ENCODE measurements at places on chromosomes 6 and 20. TPM values are rescaled to one million over a fixed set of nuclear protein-coding genes. Genes with fewer than 3 reads are reported as not detected.

GRCh38 chr6:11296449-11297375, 64.2 kb upstream of the NEDD9 start:
- DNase-seq: no peak

- no peak for DNase-seq
Measured at GRCh38 chr6:81476881-81477280, 275.6 kb downstream of the TENT5A start.

CFAP61 gene
- 3.9 TPM for polyA plus RNA-seq

STX11 gene
- 1.2 TPM for polyA plus RNA-seq

DNA sequence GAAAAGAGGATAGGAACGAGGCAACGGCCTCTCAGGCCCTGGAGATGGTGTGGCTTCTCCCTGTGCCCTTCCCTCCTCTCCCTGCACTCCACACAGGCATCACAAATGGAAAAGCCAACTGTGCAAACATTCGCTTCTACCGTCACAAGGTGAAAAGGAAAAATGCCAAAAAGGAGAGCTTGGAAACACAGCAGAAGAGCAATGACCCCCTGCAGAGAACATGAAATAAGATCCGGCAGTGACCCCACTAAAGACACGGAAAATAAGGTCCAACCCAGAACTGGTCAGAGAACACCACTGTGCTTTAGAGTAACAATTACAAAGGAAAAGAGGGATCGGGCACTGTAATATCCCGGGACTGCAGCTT, 63.0 kb downstream of the SLC22A23 start:
- no peak for DNase-seq

- no peak for DNase-seq
Measured at GRCh38 chr6:114936080-114936479, 593.3 kb upstream of the HS3ST5 start.

PRND gene
- 3.4 TPM for polyA plus RNA-seq

DNA sequence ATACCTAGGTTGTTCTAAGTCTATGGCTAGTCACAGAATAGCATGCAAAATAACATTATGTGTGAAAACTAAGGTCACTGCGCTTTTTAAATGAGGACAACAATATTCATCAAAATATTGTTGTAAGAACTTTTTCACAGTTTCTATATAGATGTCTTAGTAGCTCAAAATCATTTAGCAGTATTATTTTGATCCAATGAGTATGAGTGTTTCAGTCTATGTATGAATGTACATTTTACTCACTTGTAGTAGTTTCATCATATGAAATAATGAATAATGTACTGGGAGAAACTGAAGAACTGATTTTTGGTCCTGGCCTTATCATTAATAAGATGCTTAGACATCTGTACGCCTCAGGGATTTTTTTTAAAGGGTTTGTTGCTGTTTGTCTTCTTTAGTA, 16.5 kb upstream of the TMEM30A start:
- no peak for DNase-seq

SYTL3 gene
- polyA plus RNA-seq: 3.5 TPM

DNA sequence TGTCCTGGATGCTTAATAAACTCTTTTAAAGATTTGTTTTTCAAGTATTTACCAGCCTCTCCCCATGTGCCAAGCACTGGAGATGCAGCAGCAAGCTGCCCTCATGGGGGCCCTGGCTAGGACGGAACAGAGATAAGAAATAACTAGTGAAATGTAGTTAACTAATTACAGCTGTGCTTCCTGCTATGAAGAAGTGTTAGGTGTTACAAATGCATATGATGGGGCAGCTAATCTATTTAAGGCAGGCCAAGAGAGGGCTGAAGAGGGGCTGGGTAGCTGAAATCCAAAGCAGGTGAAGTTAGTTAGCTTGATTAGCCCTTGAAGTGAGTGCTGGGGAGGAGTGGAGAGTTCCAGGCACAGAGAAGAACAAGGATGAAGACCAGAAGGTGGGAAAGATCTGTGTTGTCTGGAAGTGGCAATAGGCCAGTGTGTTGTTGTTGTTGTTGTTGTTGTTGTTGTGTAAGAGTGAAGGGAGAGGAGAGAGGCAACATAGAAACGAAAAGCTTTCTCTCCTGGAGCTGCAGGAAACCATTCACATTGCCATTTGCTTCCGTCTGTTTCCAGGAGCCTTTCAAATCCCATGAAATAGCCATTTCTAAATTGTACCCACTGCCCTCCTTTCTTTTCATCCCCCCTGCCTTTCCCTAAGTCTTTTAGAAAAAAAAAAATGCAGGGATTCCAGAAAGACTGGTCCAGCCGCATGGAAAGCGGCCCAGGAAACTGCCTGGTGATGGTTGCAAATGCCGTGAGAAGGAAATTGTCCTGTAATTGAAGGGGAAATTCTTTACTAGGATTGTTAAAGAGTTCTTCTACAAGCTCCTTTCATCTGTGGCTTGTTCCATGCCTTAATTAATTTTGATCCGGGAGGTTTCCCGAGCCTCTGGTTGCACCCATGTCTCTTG, 119.6 kb downstream of the TFAP2C start:
- no peak for DNase-seq

- no peak for DNase-seq
Measured at GRCh38 chr6:142568857-142569597, 267.2 kb downstream of the ADGRG6 start.

DNA sequence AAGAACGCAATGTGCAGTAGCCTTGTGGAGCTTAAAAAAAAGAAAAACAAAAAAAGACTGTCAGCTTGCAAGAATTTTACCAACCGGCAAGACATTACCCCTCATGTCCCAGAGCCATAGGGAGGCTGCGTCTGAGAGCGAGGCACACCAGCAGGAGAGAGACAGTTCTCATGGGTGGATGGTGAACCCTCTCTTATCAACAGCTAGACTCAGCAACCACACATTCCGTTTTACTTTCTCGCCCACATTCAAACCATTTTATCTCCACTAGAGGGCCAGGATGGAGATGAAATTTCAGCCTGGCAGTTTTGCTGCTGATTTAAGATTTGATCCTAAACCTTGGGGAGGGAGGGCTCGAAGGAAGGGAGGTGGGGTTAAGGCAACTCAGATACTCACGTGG, 247.0 kb downstream of the ATXN1 start:
- DNase-seq: no peak

- no peak for DNase-seq
Measured at GRCh38 chr20:63166193-63167020, 49.5 kb downstream of the YTHDF1 start.

- DNase-seq: no peak
Measured at GRCh38 chr20:13857304-13857703, 72.5 kb downstream of the NDUFAF5 start.

SLC52A3 gene
- 3.6 TPM for polyA plus RNA-seq

TJAP1 gene
- 44.9 TPM for polyA plus RNA-seq

GRCh38 chr6:84350397-84350796, 123.0 kb upstream of the CEP162 start:
- DNase-seq: no peak

DNA sequence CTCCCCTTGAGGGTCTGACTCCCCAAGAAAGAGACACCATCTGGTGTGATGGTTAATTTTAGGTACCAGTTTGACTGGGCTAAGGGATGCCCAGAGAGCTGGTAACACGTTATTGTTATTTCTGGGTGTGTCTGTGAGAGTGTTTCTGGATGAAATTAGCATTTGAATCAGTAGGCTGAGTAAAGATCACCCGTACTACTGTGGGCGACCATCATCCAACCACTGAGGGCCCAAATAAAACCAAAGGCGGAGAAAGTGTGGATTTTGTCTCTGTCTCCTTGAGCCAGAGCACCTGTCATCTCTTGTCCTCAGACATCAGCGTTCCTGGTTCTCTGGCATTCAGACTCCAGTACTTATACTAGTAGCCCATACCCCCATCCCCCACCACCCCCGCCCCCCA, 7.9 kb upstream of the CNKSR3 start:
- no peak for DNase-seq

GRCh38 chr6:5094327-5094726, 9.2 kb downstream of the PPP1R3G start:
- DNase-seq: no peak

EYA2 gene
- polyA plus RNA-seq: 0.77 TPM

GRCh38 chr6:129209355-129209754, 326.4 kb downstream of the LAMA2 start:
- no peak for DNase-seq

DNA sequence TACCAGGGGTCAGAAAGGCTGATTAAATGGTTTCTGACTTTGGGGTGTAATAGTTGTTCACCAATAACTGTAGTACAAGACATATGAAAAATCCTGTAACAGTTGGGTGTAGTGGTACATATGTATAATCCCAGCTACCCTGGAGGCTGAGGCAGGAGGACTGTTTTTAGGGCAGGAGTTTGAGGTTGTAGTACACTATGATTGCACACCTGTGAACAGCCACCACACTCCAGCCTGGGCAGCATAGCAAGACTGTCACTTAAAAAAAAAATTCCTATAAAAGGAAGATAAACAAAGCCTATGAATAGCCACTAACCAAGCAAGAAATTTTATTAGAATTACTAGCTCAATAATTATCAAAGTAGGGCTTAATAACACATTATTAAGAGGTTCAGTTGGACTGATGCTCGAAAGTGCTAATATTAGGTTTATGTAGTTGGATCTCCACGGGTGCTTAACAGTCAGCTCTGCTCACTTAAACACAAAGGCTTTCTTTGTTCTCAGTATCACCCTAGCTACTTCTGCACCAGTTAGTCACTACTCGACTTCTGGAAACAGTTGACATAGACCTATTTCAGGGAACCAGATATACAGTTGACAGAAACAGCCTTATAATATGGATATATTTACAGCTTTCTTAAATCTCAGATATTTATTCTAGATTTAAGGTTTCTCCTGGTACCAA, 113.0 kb downstream of the MTFR2 start:
- no peak for DNase-seq

DNA sequence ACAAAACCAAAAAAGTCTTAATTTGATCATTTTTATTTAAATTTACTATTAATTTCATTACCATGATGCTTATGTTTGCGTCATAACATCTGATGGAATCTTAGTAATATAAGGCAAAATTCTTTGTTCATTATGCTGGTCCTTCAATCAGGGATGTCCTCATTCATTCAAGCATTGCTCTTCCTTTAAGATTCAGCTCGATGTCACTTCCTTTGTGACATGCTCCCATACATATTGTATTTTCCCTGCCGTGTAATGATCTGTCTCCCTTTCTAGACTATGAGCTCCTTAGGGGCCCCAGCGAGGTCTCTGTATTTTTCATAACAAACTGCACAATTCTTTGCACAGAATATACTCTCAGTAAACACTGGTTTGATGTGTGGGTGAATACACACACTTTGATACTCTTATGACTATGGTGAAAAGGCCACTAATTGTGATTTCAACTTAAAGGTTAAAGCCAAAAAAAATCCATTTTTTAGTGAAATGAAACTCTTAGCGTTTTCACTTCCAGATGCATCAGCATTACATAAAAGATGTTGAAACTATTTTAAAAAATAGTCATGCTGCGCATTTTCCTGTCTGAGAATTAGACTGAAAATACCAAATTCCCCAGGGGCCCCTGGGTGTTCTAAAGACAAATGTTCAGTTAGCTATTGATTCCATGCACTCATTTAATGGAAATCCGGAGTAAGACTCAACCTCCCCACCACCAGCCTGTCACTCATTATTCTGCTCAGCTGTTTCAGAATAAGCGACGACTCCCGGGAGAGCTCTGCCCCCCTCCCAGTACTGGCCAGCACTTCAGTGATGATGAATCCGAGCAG, 169.7 kb downstream of the ATXN1 start:
- no peak for DNase-seq

DNA sequence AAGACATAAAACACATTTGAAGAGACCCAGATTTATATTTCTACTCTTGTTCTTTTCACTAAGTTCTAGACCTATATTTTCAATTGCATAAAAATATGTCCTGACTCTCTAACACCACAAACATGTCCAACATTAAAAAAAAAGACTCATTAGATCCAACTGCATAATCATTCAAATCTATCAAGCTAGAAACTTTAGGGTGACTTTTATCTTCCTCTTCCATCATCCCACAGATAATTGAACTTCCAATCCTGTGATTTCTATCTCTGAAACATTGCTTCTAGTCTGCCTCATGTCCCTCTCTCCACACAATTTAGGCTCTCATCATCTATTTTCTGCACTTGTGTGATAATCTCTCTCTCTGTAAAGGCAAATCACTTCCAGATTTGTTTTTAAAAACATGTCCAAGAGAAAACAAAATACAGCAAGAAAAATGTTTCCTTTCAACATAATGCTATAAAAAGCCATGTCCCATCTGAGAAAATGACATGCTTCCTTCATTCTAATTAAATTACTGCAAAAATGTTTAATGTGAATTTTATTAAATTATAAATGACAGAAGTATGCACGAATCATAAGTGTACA, 615.9 kb downstream of the RNF144B start:
- no peak for DNase-seq

GRCh38 chr6:145727817-145728388, 7.4 kb downstream of the EPM2A start:
- DNase-seq: no peak

GRCh38 chr20:19318610-19319009, 106.2 kb downstream of the SLC24A3 start:
- DNase-seq: no peak

- DNase-seq: no peak
Measured at GRCh38 chr20:50302341-50303057, 111.9 kb downstream of the CEBPB start.

- no peak for DNase-seq
Measured at GRCh38 chr20:10609276-10609675, 64.5 kb downstream of the JAG1 start.

NOTCH4 gene
- polyA plus RNA-seq: 16.0 TPM

- DNase-seq: no peak
Measured at GRCh38 chr6:131877999-131878789, 70.4 kb downstream of the ENPP1 start.

ASIP gene
- polyA plus RNA-seq: 0.34 TPM

GRCh38 chr6:154861825-154862224, 128.6 kb downstream of the SCAF8 start:
- DNase-seq: no peak

GRCh38 chr20:63752411-63753101, 13.0 kb downstream of the SLC2A4RG start:
- DNase-seq: no peak

RRAGD gene
- 37.3 TPM for polyA plus RNA-seq

TCP11 gene
- polyA plus RNA-seq: 2.9 TPM

DNA sequence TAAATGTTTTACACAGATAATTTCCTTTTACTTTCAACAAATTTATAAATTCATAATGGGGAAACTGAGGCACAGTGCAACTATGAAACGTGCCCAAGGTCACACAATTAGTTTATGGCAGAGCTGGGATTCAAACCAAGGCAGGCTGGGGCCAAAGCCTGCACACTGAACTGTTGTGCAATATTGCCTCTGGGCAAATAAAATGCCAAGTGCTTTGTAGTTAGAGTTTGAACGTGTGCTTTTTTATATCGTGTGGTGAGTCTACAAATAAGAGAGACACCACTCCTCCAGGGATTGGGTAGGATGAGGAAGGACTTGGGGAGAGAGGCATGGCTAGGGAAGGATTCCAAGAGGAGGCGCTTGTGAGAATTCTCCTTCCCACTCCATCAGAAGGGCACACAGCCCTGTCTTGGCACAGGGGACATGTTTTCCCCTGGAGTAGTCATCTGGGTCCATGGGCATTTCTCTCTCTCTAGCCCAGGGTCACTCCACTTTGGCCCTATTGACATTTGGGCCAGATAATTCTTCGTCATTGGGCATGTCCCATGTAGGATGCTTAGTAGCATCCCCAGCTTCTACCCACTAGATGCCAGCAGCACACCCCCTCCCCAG, 2.8 kb upstream of the CDH22 start:
- DNase-seq: no peak

Measured in left renal cortex interstitium (tissue), 4 donors.